ENCODE measurements at places on chromosomes 2 and 18. TPM values are rescaled to one million over a fixed set of nuclear protein-coding genes. Genes with fewer than 3 reads are reported as not detected.

Gene TRAPPC12
- total RNA-seq: 134 TPM

Gene WDSUB1
- total RNA-seq: 15.6 TPM

Gene C2orf81
- total RNA-seq: 8.8 TPM

Gene CPLX4
- total RNA-seq: not detected

Gene UGT1A4
- not detected for total RNA-seq

GRCh38 chr2:123080331-123080730 is 944.8 kb upstream of the CNTNAP5 start:
- DNase-seq: no peak

Gene MBP
- total RNA-seq: 19.1 TPM

DNA sequence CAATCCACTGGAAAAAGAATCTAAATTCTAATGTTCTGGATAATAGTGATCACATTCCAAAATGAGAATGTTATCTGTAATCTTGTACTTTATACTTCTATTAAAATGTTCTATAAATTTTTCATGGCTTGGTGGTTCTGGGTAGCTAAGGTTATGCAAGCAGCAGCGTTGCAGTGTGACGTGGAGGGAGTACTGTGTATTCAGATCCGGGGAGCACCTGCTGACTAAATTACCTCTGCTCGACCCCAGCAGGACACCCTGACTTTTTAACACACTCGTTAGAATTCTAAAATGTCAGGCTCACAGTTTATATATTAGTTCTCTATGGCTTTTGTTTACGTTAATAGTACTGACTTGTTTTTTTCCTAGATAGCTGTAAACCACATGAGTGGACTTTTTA is 13.0 kb downstream of the ATIC start:
- no peak for DNase-seq

GRCh38 chr18:79567481-79568147 is 112.0 kb upstream of the CTDP1 start:
- peak; percentile 74 for DNase-seq

- DNase-seq: no peak
Observed at GRCh38 chr2:60485550-60485949, 67.9 kb downstream of the BCL11A start.

- DNase-seq: no peak
Observed at GRCh38 chr2:199556527-199557285, 99.0 kb upstream of the SATB2 start.

DNA sequence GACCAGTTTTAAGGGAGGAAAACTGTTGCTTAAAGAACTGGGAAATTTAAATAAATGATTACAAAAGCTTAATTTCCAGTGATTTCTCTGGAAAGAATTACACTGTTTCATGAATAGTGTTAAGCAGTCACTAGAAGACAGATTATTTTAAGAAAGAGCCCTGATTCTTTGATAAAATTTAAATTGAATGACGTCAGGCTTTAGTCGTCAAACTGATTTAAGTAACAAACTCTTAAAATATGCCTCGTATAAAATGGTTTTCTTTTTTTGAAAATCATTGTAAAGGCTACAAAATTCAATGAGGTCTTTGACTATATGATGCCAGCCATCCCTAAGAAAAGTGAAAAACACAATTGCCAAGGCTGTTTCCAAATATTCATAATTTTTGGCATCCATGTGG is 465.0 kb downstream of the NR4A2 start:
- no peak for DNase-seq

- DNase-seq: no peak
Observed at GRCh38 chr18:77030201-77030600, 102.4 kb downstream of the MBP start.

Gene PTPN18
- total RNA-seq: 21.3 TPM

DNA sequence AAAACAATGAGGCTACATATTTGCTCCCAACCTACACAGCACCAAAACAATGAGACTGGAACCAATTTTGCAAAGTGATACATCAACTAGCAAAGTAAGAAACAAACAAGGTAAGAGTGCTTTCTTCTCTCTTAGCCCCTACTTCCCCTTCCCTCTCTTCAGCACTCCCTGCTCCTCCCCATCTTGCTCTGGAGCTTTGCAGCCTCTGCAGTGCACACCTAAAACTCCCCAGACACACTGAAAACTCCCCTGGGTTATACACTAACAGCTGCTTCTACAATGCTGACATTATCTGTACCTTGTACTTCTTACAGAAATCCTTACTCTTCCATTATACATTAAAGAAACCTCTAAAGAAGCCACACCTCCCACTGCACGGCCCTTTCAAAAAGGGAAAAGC is 93.7 kb downstream of the RBMS1 start:
- no peak for DNase-seq

Gene AQP4
- 0.51 TPM for total RNA-seq

DNA sequence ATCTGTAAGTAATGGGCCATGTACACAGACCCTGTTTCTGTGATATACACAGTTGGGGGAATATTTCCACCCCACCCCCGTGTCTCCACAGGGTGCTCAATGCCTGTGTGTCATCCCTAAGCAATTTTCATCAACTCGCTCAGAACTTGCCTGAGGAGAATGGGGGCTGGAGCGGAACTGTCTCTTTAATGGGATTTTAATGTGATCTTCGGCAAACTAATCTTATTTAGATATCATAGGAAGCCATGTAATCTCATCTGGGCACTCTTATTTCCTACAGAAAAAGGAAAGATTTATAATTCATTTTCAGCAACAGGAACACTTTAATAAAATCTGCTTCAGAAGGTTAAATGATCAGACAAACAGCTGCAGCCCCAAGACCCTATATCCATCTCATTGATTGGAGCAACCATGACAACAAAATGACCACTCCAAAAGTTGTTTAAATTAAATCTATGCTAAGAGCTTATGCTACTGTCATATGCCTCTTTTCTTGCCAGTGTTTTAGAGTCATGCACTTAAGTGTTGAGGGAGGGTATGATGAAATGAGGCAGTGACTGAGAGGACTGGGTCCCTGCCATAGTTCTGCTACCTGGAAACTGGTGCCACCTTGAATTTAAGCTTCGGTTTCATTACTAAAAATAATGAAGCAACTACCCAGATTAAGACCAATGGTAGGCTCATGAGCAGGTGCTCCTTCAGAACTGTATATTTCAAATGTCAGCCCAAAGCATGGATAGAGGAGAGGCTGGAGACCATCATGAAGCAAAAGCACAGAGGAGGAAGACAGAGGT is 183.1 kb upstream of the DDX18 start:
- no peak for DNase-seq

DNA sequence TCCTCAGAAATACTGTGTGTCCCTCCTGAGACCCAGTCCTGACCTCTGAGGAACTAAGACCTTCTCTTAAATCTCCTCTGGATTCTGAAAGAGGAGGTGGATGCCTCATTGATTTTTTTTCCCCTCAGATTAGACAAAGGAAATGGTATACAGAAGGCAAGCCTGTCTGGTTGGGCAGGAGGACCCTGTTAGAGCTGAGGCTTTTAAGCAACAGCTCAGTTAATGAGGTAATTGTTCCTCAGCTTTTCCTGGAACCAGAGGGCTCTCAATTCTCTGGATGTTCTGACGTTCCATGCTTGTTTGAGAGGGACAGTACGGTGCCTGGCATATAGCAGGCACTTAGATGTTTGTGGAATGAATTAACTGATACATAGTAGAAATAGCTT is 61.7 kb upstream of the MCFD2 start:
- no peak for DNase-seq
